AG10803 (cell line): ENCODE measurements at places on chromosomes 2 and 18.

GRCh38 chr18:42048158-42048557 is 93.1 kb downstream of the PIK3C3 start:
- DNase-seq = peak; percentile 83

DNA sequence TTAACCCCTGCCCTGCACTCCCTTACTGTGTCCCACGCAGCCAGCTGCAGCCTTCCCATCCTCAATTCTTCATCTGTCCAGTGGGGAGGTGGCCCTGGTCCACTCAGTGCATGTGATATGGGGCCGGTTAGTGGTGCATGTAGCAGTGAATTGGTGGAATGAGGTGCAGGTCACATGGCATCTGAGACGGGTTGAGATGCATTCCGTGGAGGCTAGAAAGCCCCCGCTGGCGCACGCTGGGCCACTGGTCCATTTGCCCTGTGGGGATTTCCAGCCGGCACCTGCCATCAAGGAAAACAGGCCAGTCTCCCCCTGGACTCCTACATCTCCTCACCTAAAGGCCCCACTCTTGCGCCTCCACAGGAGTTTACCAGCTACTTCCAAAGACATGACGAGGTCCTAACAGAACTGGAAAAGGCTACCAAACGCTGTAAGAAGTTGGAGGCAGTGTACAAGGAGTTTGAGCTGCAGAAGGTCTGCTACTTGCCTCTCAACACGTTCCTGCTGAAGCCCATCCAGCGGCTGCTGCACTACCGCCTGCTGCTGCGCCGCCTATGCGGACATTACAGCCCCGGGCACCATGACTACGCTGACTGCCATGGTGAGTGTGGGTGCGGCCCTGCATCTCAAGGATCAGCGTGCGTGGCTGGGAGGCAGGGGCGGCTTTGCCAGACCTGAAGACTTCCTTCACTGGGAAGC is 40.5 kb downstream of the STK25 start:
- DNase-seq = no peak

- DNase-seq = peak; percentile 76
Measured at GRCh38 chr18:3649633-3650426, 199.9 kb downstream of the TGIF1 start.

- DNase-seq = no peak
Measured at GRCh38 chr2:233323851-233324250, 16.2 kb downstream of the SAG start.

DNA sequence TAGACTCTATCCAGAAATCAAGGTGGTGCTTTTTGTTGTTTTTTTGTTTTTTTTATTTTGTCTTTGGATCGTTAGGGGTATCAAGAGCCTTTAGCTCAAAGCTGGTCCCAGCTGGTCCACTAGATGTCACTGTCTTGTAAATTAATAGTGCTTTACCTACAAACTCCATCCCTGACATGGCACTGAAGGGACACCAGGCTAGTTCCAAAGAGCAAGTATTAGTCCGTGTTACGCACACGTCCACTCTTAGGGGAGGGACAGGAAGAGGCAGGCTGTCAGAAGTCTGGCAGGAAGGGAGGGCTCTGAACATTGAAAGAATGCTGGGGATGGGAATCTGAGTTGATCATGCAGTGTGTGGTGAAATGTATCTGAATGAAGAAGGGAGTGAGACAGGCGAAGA is 85.9 kb upstream of the CCBE1 start:
- peak; percentile 85 for DNase-seq

GRCh38 chr2:135825131-135825530 is 11.9 kb downstream of the LCT start:
- DNase-seq = no peak

GRCh38 chr2:149858901-149859634 is 271.5 kb upstream of the MMADHC start:
- peak; percentile 88 for DNase-seq

DNA sequence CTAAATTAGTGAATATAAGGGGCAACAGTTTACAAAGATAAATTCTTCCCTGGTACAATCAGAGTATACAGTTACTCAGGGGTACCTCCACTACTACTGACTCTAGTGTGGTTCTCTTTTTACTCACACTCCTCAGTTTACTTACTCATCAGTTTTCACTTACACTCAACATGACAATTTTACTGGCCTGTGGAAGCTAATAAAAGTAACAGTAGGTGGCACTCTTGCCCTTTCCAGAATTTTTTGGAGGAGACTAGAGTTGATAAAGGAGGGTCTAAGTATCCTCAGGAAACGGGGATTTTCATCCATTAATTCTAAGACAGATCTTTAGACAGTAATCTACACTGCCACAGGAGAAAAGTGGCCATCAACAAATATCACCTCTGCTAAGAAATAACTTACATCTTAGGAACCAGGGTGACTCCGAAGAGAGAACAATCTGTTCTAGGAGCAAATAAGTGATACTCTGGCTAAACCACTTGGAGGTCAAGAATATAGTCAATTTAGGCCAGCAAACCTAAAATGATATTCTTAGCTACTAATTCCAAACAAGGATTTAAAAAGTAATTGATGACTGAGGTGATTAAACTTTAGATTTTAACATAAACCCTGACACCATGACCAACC is 61.3 kb downstream of the ATL2 start:
- peak; percentile 46 for DNase-seq

DNA sequence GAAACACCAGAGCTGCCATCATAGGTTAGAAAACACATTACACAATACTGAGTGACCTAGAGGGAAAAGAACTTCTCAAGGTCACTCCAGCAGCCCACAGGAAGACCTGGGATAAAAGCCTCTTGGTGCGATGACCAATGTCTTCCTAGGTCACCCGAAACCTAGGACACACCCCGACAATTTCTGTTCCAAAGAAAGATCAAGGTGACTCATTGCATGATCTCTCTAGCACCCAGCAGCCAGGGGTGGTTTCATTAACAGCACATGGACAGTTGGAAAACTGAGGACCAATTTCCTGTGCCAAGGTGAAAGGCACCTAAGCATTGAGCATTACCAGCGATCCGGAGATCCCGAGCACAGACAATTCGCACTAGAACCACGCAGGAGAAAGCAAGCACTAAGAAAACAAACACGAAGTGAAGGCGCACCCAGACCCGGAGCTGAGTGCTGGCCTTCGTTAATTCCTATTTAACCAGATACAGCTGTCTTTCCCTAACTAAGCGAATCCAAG is 1.5 kb downstream of the CACNB4 start:
- peak; percentile 28 for DNase-seq

DNA sequence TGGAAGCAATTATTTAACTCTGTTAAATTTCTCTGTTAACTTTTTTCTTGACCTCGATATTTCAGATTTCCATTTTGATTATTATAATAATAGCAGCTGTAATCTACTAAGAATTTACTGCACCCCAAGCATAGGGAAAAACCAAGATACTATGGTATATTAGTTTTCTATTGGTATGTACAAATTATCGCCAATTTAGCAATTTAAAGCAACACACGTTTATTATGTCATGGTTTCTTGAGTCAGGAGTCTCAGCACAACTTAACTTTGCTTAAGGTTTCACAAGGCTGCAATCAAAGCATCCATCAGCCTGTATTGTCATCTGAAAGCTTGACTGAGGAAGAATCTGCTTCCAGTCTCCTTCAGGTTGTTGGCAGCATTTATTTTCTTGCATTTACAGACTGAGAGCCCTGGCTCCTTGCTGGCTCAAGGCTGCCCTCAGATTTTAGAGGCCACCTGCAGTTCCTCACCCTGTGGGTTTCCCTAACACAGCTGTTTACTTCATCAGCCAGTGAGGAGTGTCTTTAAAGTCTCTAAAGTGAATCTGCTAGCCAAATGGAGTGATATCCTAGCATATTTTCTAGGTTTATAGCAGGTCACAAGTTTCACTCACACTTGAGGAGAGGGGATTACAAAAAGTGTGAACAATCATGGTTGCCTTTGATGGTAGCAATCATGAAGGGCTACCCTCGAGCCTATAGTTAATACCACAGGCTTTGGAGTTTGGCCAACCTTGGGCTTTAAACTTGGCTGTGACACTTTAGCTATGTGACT is 4.4 kb upstream of the VPS54 start:
- DNase-seq = no peak

DNA sequence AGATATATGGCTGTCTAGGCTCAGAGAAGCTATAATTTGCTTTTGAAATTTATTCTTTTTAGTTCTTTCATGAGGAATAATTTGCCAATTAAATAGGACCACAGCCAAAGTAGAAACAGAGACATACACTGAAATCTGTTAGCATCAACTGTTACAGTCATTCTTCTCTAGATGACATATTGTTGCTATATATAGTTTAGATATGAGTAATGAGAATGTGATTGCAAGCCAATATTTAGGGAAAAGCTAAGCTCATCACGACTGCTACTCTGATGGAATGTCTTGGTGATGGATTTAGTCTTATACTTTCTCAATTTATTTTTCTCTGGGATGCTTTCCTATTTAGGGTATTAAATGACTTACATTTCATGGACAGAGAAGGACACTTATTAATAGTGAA is 259.1 kb downstream of the LNPK start:
- DNase-seq = peak; percentile 28

DNA sequence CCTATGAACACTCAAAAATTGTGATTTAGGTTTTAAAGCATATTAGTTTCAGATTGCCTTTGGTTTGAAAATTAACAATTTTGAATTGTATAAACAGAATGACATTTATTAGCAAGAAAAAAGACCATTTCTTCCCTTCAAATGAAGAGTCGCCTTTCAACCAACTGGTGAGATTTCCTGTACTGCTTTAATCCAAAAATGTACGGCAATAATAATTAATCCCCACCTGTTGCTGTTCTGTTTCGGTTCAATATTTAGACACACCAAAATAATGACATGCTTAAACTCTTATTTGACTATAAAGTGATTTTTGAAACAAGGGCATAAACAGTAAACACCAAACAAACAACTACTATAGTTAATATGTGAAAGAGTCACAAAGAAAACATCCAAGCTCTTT is 39.6 kb downstream of the CHN1 start:
- no peak for DNase-seq

- no peak for DNase-seq
Measured at GRCh38 chr2:219630770-219631405, 3.5 kb downstream of the SLC4A3 start.

DNA sequence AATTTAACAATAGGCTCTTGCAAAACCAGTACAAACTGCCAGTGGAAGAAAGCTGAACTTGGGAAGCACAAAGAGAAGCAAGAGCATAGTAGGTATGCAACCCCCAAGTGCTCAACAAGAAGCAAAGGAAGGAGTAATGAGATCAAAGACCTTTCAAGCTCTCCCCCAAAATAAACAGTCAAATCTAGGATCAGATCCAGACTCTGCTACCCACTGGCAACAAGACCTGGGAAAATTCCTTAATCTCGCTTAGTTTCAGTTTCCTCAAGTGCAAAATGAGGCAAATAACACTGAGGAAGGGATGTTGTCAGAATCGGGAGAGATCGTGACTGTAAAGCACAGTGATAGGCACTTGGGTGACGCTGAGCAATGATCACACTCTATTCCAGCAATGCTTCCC is 329.2 kb downstream of the TNS1 start:
- DNase-seq = no peak

DNA sequence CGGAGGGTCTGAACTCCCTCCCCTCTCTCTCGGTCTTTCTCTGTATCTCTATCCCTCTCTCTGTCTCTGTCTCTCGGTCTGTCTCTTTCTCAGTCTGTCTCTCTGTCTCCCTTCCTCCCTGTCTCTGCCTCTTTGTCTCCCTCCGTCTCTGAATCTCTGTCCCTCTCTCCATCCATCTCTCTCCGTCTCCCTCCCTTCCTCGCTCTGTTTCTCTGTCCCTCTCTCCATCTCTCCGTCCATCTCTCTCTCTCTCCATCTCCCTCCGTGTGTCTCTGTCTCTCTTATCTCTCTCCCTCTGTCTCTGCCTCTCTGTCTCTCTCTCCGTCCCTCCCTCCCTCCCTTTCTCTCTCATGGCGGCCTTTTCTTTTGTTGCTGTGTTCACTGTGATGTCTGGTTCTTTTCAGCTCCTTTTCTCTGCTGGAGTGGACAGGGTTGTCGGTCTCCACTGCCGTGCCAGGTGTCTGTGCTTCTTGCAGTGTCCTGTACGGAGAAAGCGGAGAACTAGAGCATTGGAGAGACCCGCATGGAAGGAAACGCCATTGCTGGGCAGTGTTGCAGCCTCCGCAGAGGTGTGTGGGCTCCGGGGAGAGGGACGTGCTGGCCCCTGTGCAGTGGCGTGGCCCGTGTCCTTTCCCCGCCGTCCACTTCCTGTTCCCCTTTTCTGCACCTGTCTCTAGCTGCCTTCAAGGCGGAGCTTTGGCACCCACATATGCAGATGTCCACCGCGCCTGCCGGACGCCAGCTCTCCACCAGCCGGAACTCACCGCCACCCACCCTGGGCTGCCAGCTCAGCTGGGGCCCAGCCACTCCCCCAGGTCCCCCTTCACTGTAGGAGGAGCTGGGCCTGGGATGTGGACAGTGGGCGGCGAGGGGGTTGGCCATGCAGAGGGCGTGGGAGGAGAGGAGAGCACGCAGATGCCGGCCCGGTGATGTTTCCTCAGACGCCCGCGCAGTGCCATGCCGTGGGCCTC is 113.1 kb downstream of the NFATC1 start:
- no peak for DNase-seq

DNA sequence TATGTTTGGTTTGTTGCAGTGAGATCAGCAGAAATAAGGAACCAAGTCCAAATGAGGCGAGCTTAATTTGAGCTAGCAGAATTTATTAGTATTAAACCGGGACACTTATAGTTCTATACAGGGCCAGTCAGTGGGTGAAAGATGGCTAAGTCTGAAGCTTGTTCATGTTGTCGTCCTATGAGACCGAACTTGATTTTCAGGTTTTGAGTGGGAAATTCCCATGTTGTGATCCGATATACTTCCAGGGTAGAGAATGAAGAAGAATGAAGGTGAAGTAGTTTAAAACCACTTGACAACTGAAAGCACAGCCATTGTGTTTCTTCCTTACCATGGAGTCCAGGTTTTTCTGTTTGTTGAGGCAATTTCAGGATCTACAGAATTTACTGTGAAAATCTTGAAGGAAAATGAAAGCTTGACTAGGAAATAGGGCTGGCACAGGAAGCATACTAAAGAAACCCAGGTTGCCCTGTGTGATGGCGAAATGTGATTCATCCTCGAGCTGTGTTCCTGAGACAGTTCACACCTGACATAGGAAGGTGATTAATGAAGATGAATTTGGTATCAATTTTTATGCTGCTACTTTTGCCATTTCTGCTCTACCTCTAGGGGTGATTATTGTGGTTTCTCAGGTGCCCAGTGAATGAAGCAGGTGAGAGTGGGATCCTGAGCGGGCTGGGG is 37.6 kb upstream of the MGAT5 start:
- no peak for DNase-seq

GRCh38 chr2:11562011-11562410 is 28.2 kb downstream of the GREB1 start:
- DNase-seq = no peak

DNA sequence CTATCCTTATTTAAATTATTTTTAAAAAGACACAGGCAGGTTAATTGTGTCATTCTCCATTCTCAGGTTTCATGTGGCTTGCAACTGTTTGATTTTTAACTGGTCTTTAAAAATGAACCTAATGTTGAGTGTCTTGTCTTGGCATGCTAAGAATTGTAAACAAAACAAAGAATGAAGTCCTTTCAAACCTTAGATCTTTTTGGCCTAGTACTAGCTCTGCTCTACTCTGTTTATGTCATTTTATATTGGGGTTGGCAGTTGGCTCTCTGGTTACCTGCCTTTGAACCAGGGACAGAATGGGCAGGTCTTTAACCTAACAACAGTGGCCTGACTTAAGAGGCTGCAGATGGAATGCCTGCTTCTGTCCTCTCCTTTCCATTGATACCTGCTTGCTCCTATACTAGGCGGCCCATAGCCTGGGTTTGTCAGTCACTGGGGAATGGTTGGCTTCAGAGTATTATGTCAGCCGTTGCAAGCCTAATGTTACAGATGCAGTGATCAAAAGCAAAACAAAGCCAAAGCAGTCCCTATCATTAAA is 85.5 kb downstream of the MTA3 start:
- no peak for DNase-seq

- no peak for DNase-seq
Measured at GRCh38 chr2:22855761-22856184, 529.2 kb upstream of the KLHL29 start.
